ENCODE measurements at places on chromosomes 4 and X. TPM values are rescaled to one million over a fixed set of nuclear protein-coding genes. Genes with fewer than 3 reads are reported as not detected.

DNA sequence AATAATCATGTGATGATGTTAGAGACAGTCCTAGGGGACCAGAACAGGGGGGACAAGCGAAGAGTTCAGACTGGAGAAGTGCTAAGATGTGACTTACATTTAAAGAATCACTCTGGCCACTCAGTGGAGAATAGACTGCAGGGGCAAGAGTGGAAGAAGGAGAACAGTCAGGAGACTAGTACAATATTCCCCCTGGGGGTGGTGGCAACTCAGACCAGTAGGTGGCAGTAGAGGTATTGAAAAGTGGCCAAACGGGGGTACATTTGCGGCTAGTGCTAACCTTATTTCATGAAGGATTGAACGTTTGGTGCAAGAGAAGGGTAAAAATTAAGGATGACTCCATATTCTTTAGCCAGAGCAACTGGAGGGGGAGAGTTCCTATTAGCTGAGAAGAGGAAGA lies 2.7 kb upstream of the BMX start:
- peak; percentile 67 for DNase-seq

The TECRL gene
- polyA plus RNA-seq = not detected

The PDZD4 gene
- 1.1 TPM for polyA plus RNA-seq

DNA sequence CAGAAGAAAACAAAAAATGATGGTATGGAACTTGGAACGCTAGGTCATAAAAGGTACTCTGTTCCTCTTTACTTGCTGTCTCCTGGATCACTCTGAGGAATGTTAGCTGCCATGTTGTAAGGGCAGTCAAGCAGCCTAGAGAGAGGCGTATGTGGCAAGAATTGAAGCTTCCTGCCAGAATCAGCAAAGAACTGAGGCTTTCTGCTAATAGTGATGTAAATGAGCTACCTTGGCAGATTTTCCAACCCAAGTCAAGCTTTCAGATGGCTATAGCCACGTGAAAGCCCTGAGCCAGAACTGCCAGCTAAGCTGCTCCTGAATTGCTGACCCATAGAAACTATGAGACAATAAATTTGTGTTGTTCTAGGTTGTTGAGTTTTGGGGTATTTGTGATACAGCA lies 38.7 kb downstream of the AASDH start:
- no peak for DNase-seq

- DNase-seq = no peak
Measured at GRCh38 chr4:15832523-15833451, 54.7 kb downstream of the CD38 start.

The EPGN gene
- polyA plus RNA-seq = not detected

GRCh38 chr4:10671366-10671765 lies 13.2 kb downstream of the CLNK start:
- no peak for DNase-seq

- DNase-seq = no peak
Measured at GRCh38 chr4:11297627-11298026, 131.1 kb downstream of the HS3ST1 start.

DNA sequence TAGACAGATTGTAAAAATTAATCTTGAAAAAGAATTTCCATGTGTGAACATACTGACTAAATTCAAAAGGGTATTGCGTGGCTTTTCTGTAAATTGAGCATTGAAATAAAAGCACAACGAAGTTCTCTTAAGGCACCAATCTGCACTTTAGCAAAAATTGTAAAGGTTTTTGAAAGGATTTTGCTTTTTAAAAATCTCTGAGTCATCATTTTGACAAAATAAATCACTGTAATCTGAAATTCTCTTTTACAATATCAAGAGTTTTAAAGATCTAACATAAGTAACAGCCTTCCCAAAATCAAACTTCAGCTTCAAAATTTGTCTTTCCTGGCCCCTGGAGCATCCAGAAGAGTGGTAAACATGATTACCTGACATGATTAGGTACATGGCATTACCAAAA lies 830.9 kb upstream of the AGA start:
- no peak for DNase-seq

The GATA1 gene
- polyA plus RNA-seq = 0.05 TPM

- DNase-seq = no peak
Measured at GRCh38 chr4:155855897-155856296, 10.2 kb downstream of the ASIC5 start.

GRCh38 chr4:40475609-40476008 lies 140.5 kb downstream of the CHRNA9 start:
- no peak for DNase-seq

DNA sequence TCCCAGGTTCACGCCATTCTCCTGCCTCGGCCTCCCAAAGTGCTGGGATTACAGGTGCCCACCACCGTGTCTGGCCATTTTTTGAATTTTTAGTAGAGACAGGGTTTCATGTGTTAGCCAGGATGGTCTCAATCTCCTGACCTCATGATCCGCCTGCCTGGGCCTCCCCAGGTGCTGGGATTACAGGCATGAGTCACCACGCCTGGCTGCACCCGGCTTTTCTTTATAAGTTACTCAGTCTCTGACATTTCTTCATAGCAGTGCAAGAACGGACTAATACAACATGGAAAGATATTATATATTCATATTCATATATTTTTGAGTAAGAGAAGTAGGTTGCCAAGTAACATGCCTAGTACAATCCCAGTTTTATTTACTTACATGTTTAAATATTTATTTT lies 22.9 kb downstream of the SHROOM3 start:
- no peak for DNase-seq

The PPP4R3C gene
- polyA plus RNA-seq = not detected

- DNase-seq = no peak
Measured at GRCh38 chr4:68948985-68949384, 2.6 kb downstream of the UGT2A3 start.

GRCh38 chrX:124250835-124251437 lies 81.5 kb upstream of the TEX13D start:
- no peak for DNase-seq

DNA sequence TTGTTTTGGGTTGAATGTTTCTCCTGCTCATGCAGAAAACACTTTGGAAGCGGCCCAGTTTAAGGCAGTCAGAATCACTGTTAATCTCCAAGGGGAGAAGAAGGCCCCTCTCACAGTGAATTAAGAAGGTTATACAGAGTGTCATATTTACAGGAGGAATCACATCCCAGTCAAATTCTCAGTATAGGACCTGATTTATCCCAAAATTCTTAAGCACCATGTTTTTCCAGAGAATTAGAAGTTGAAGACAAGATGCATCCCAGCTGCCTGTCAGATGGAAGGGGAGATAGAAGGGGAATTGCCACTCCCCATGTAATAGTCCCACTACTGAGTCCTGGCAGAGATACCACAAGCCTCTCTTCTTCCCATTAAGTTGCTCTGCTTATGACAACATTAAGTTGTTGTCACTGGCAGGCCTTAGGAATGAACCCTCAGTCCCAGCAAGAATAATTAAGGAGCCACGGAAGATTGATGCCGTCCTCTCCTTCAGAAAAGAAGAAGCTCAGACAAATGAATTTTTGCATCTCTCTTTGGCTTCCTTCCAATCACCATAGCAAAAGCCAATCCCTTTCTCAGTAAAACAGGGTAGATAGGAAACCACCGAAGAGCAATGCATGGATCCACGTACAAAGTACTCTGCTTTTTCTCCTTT lies 138.4 kb downstream of the LDB2 start:
- DNase-seq = no peak

DNA sequence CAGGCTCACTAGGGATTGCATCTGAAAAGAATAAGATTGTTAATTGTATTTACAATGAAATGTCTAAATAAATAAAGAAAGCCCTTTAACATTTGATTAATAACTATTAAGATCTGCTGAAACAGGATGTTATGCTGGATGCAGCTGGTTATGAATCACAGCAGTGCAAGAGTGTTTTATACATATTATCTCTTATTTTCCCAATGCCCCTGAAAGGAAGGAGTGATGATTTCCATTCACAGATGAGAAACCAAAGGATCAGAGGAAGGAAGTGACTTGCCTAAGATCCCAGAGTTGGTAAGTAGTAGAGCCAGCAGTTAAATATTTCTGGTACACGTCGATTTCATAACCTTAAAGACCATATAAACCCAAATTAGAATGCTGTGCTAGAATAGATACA lies 76.3 kb upstream of the ARHGAP36 start:
- no peak for DNase-seq

DNA sequence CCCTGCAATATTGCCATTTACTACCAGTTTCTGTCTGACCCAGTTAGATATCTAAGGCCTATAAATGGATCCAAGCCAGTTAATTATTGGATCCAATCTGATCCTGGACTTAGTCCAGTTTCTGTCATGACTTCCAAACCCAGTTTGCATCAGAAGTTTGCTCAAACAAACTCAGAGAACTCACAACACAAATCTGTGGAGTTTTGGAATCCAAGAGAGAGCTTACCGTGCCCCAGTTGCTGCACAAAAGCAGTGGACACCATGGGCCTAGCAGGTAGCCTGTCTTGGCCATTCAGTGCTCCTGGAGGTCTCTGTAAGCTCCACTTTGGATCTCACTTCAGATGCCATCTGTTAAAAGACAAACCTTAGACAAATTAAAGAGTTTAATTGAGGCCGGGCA lies 174.5 kb downstream of the AASDH start:
- no peak for DNase-seq

GRCh38 chr4:13461191-13461905 lies 22.8 kb downstream of the RAB28 start:
- no peak for DNase-seq

- DNase-seq = no peak
Measured at GRCh38 chr4:81486502-81486901, 14.8 kb upstream of the RASGEF1B start.

The PTPN13 gene
- polyA plus RNA-seq = 0.36 TPM

GRCh38 chr4:26298198-26298947 lies 22.4 kb upstream of the RBPJ start:
- DNase-seq = no peak

GRCh38 chr4:6972911-6973310 lies 63.3 kb downstream of the TBC1D14 start:
- no peak for DNase-seq

DNA sequence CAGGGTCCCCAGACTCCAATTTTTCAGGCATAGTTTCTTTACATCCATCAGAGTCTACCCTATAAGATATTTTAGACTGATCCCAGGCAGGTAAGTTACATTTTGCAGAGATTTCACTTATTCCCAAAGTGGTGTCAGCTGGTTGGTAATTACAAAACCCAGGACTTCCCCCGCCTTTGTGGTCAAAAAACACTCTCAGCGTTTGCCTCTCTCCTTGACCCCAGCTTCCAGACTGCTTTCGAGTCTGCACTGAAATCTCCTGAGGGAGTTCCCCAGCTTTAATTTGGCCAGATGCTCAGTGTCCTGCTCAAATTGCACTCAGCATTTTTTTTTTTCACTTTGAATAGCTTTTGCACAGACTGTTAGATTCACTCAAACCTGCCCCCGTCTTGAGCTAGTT lies 11.2 kb upstream of the AMOT start:
- no peak for DNase-seq
